Stimulated activated CD4-positive, alpha-beta T cell treated with anti-CD3 and anti-CD28 coated beads, Interleukin-4, amount 100 ng/mL, for 48 hours (primary cell): ENCODE measurements at places on chromosomes 7 and 10.
A peak's percentile ranks its signal among the peaks of the same experiment; 100 is the strongest.

DNA sequence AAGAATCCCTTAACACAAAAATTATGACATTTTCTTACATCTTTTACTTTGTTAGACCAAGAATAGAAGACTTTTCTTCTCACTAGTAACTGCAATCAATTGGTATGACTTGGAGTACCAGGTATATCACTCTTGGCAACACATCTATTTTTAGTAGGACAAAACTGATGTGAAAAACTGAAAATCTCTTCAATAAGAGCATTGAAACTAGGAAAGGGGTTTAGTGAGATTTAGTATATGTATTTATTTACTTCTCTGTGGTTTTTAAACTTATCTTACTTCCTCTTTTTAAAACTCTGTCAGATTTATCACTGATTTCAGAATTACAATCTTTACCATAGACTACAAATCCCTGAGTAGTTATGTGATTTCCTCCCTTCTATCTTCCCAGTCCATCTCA, 366.2 kb downstream of the PCDH15 start:
- no peak for DNase-seq

- no peak for DNase-seq
Measured at GRCh38 chr10:3807928-3808496, 23.0 kb upstream of the KLF6 start.

- no peak for DNase-seq
Measured at GRCh38 chr10:70676511-70676910, 4.2 kb downstream of the ADAMTS14 start.

GRCh38 chr7:37901890-37902524, 14.6 kb downstream of the SFRP4 start:
- no peak for DNase-seq

GRCh38 chr7:28149291-28150101, 31.1 kb downstream of the JAZF1 start:
- no peak for DNase-seq

- DNase-seq = no peak
Measured at GRCh38 chr7:52271703-52272102, 763.7 kb upstream of the POM121L12 start.

DNA sequence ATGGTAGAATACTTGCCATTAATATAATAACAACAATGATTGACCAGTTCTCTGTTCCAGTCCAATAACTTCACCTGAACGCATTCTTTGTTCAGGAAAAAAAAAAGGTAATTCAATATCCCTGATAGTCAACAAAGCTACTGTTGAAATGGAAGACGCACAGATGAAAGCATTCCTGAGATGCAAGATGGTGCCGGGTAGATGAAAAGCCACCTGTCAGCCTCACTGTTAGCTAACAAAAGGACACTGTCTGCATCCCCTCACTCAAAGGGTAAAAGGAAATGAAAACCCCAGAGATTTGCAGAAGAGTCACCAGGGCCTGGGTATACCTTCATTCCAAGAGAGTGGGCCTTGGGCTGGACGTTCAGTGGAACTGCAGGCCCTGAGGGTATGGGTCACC, 357.4 kb downstream of the PLXNA4 start:
- no peak for DNase-seq

DNA sequence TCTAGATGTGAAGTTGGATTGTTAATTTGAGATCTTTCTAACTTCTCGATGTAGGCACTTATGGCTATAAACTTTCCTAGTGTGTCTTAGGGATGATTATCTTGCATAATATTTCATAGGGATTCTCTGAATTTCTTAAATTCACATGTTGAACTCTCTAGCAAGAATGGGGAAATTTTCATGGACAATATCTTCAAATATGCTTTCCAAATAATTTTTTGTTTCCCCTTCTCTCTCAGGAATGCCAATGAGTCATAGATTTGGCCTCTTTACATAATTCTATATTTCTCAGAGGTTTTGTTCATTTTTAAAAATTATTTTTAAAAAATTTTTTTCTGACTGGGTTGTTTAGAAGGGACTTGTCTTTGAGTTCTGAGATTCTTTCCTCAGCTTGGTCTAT, 68.9 kb downstream of the MGAM2 start:
- no peak for DNase-seq

- DNase-seq = no peak
Measured at GRCh38 chr10:51384971-51385370, 310.7 kb downstream of the PRKG1 start.

DNA sequence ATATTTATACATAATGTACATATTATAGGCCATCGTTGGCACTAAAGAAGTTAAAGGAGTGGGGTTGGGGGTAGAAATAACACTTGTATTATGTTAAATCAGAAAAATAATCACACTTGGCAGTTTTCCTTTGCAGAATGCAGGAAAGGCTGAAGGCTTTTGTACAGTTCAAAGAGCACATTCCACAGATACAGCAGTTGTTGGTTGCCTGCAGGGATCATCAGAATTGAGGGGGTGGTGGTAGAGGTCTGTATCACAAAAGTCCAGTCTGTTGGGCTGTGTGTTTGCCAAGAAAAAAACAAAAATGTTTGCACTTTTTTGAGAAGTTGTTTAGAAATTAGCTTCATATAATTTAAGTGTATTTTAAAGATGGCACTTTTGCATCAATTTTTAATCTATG, 231.8 kb upstream of the FOXP2 start:
- DNase-seq = no peak

GRCh38 chr7:155584763-155585531, 38.6 kb upstream of the CNPY1 start:
- DNase-seq = no peak

DNA sequence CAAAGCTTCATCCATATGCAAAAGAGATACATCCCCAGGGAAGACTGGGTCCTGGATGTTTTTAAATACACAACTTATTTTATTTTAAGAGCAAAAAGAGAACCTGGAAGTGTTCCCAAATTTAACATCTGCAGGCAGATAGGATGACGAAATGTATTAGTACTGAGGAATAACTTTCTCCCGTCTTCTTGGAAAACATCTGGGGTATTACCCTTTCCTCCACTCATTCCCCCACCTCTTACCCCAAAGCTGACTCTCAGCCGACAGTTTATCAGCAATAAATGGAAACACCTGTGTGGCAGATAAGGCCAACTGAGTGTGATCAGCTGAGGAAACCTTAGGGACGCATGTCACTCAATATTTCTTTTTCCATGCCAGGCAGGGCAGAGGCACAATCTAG, 435.6 kb upstream of the NPVF start:
- DNase-seq = no peak

DNA sequence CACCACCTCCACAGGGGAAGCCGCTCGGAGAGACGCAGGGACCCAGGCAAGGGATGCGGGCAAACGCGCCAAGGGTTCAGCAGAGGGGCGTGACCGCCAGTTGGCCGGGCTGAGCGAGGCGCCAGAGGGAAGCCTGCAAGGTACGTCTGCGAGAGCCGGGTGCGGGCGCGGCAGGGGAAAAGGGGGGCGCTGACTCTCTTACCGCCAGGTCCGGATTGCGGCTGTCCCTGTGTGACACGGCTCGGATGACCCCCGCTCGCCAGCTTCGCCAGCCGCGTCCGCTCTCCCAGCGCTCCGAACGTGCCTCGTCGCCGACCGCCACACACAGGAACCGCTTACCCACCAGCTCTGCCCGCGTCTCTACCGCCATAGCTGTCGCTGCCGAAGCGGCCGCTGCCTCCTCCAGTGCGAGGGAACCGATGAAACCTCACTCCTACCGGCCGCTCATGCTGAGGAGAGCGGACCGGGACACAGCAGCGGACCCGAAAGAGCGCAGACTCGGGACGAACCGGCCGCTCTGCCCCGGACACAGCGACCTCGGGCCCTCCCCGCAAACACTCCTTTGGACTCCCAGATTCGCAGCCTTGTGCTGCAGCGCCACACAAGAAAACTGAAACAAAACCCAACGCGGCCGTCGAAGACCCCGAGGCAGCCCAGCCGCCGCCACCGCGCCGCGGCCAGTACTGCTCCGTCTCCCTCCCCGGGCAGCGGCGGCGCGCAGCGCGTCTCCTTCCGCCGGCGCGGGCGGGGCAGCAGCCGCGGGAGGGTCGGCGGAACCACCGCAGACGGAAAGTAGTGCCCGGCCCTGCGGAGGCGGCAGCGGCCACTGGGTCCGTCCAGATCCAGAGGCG, at the start of gene JMJD1C:
Gene JMJD1C, minus strand, starts transcription at position 685 of the 851 bp plus-strand sequence. Its CDS starts 315 bp downstream, at position 370.
- peak; percentile 51 for DNase-seq

- no peak for DNase-seq
Measured at GRCh38 chr7:108310351-108310750, 145.9 kb downstream of the NRCAM start.

DNA sequence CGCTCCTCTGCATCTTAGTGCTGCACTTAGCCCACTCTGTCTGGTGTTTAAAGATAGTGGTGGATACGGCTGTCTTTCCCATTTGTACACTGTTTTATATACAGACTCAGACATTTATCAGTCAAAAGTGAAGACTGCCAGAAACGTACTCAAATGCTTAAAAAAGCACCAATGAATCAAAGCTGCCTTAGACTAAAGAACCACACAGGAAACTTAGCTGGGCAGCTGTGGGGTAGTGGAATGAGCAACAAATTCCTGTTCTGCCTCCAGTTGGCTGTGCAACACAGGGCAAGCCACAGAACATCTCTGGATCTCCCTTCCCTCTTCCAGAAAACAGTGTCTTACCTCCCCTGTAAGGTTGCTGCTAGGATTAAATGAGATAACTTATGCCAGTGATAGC, 76.0 kb downstream of the ATXN7L1 start:
- no peak for DNase-seq

- DNase-seq = no peak
Measured at GRCh38 chr10:23448802-23449570, 10.1 kb downstream of the OTUD1 start.

GRCh38 chr7:70582927-70583895, 548.7 kb upstream of the GALNT17 start:
- DNase-seq = no peak

GRCh38 chr7:30817371-30817767, 46.2 kb downstream of the MINDY4 start:
- no peak for DNase-seq

- DNase-seq = no peak
Measured at GRCh38 chr10:30792025-30792424, 162.5 kb upstream of the LYZL2 start.

DNA sequence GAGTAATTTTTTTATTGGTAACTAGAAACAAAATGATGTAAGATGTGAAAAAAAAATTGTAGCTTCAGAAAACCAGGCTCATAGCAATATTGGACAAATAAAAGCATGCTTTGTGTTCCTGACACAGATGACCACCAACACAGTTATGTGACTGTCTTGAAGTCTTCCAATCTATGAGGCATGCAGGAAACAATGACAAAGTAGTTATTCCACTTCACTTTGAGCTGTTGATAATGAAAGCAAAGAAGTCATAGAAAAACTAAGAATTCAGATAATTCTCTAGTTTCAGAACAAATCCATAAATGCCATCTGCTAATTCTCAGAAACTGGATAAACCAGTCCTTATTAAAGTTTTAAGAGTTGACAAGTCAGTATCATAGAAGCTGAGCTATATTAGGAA, 378.4 kb upstream of the SEMA3D start:
- DNase-seq = no peak

GRCh38 chr7:756231-756927, 29.3 kb upstream of the PRKAR1B start:
- DNase-seq = no peak

- DNase-seq = peak; percentile 91
Measured at GRCh38 chr10:97425964-97426775, at the start of gene PGAM1. TSS of gene PGAM1 (plus strand) at chr10:97426191. CDS start at chr10:97426308, 117 bp downstream.

GRCh38 chr7:70574314-70574834, 557.6 kb upstream of the GALNT17 start:
- DNase-seq = no peak

GRCh38 chr10:111392910-111393309, 316.1 kb downstream of the ADRA2A start:
- DNase-seq = no peak

DNA sequence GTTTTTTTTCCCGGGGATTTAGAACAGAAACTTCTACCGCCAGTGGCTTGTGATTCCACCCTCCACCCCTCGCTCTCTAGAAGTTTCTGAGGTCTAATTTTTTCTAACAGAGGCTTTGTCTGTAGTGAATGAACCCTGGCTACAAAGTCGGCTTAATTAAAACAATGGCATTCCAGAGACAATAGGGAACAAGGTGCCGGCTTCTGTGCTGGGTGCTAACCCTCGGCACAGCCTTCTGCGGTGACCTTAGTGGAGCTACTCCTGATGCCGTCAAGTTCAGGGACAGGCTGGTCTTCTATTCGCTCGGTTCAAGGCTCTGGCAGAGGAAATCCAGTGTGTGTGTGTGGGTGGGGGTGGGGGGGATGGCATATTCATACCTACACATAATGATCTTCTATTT, 32.1 kb upstream of the ENO4 start:
- DNase-seq = no peak

DNA sequence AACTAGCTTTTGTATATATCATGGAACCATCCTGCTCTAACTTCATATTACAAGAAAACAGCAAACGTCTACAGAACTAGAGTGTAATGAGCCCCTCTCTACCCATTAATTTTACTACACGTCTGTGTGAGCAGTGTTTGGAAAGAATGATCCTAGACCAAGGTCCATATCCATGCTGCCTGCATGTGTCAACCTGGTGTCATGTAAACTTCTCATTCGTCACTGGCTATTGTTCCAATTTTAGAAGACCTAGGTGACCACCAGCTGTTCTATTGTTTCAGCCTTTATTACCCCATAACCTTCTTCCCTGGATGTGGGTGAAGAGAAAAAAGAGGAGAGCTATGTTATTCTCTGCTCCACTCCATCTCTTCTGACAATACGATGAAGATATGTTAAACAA, 77.1 kb downstream of the CREM start:
- no peak for DNase-seq

GRCh38 chr10:118465300-118465874, 123.3 kb upstream of the FAM204A start:
- no peak for DNase-seq

DNA sequence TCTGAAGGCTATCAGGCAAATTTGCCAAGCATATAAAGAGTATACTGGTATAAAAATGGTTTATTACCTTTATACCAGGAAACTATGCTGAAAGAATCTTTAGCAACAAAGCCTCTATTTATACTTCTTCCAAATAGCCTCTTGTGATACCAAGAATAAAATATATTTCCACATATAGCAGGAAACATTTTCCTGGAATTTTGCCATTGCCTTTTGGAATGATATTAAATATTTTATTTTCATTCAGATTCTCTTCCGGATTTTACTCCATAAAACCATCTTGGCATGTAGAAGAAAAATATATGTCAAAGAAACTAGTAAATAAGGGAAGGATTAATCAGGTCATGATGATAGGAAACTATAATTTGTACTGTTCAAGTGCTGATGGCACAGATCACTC, 17.7 kb downstream of the SOSTDC1 start:
- no peak for DNase-seq

DNA sequence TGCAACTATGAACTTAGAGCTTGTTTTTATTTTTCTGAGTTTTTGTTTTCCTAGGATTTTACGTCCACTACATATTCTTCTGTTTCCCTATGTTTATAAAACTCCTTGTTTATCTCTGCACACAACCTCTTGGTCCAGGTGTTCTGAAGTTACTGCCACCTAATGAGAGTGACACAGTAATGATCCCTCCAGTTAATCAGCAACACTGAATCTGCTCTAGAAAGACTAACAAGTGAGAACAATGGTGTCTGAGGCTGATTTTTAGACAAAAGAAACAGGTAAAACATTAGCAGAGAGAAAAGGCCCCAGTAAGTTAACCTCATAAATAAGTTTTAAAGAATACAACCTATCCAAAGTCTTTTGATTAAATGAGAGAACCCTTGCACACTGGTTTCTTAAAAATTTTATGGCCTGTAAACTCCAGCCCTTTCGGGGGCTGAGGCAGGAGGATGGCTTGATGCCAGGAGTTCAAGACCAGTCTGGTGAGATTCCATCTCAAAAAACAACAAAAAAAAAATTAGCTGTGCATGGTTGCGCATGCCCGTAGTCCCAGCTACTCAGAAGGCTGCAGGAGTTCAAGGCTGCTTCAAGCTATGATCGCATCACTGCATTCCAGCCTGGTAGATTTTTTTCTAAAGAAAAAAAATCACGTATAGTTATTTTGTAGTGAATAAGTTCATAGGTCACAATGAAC, 397.6 kb downstream of the MAGI2 start:
- no peak for DNase-seq
